Gastrocnemius medialis (tissue), 4 donors: ENCODE measurements at places on chromosomes 16 and 17.

- no peak overlapping the region for H3K4me3 ChIP-seq
- H3K36me3 ChIP-seq: no peaks in the 10 kb centered on the region
- H3K27me3 ChIP-seq: no peaks in the 10 kb centered on the region
Observed at GRCh38 chr16:60642956-60643355, 1393.3 kb downstream of the CDH8 start.

DNA sequence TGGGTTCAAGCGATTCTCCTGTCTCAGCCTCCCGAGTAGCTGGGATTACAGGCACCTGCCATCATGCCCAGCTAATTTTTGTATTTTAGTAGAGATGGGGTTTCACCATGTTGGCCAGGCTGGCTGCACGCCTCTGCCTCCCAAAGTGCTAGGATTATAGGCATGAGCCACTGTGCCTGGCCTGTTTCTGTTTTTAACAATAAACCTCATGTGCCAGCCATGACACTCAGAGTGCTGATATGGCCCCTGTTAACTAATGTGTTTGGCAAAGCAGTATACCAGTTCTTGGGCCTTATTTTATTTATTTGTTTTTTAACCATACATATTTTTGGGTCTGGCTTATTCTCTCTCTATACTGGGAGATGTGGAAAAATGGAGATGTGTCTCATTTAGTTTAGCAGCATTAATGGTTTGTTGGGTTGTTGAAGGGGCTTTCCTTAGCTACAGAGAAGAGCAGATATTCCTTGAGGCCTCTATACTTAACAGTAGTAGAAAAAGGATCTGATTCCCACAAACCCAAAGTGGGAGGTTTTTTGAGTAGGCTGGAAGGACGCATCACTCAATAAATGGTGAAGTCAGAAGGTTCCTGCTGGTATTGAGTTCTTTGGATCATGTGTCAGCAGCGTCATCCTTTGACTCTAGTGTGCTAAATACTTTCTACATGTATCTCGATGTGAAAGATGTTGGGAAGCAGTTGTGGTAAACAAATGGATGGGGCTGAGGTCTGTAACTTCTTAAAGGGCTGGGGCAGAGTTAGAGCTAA, 16.2 kb upstream of the CDK5R1 start:
- DNase-seq: no peak
- H3K4me1 ChIP-seq: peaks cover 15% of the 10 kb centered on the region
- no peak overlapping the region for H3K4me3 ChIP-seq
- peak overlapping the region; percentile 4 for H3K27ac ChIP-seq

DNA sequence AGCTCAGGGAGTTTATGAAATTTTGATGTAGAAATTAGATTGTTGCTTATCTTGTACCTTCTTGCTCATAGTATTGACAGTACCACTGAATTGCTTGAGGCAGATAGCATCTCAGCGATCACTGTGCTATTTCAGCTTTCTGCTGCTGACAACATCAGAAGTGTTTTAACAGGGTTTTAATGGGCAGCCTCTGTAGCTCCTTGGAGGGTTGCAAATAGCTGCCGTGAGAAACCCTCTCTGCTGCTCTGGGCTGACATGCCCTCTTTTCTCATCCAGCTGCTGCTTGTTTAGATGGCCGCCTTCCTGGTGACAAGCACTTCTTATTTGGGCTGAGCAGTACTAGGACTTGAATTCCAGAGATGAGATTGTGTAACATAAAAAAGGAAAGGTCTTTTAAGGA, 180.2 kb upstream of the TBX2 start:
- no peak overlapping the region for H3K4me3 ChIP-seq
- DNase-seq: no peak
- no peaks in the 10 kb centered on the region for H3K36me3 ChIP-seq
- peak overlapping the region; percentile 58 for H3K27ac ChIP-seq

DNA sequence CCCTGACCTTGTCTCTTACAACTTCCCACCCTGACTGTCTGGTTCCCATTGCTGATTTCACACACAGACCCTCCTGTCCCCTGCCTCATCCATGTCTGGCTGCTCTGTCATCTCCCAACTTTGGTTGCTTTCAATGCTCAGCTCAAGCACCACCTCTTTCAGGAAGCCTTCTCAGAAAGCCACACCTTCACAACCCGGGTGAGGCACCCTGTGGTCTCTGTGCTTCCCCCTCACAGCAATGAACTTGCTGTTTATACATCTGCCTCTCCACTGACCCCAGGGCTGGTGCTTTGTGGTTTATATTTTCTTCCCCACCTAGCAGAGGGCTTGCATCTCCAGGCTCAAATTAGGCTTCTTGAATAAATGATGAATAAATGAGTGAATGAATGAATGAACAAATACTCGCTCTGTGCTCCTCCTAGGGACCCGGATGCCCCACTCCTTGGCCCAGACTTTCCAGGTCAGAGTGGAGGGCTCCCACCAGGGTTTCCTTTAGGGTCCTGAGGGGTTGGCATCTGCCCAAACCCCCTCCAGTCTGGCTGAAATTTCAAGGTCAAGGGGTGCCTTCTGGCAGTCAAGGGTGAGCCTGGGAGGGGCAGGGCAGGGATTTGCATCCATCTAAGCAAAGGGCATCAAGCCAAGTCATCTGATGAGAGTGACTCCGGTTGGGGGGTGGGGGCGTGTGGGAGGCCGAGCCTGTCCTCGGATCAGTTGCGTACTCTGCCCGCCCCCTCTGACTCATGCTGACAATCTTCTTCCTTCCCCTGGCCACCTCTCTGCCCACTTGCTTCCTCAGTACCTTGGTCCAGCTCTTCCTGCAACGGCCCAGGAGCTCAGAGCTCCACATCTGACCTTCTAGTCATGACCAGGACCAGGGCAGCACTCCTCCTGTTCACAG, at the start of gene ITGAX:
Gene ITGAX (plus strand): TSS at position 783 of the 898 bp plus-strand sequence. CDS start 79 bp downstream, at position 862.
- no peaks in the 10 kb centered on the region for H3K36me3 ChIP-seq
- H3K4me3 ChIP-seq: no peak within 1 kb of the TSS
- H3K27me3 ChIP-seq: no peaks in the 10 kb centered on the region
- H3K27ac ChIP-seq: no peak within 1 kb of the TSS

- no peak for DNase-seq
- H3K4me3 ChIP-seq: no peak overlapping the region
- H3K4me1 ChIP-seq: peaks cover 13% of the 10 kb centered on the region
- peaks cover 12% of the 10 kb centered on the region for H3K27me3 ChIP-seq
Observed at GRCh38 chr17:6452471-6453266, 8.4 kb downstream of the PIMREG start.

- no peak overlapping the region for H3K4me3 ChIP-seq
- H3K27me3 ChIP-seq: no peaks in the 10 kb centered on the region
- H3K36me3 ChIP-seq: no peaks in the 10 kb centered on the region
- peaks cover 8% of the 10 kb centered on the region for H3K4me1 ChIP-seq
- H3K27ac ChIP-seq: no peak overlapping the region
- no peak for DNase-seq
Observed at GRCh38 chr16:17275076-17276009, 195.4 kb downstream of the XYLT1 start.

DNA sequence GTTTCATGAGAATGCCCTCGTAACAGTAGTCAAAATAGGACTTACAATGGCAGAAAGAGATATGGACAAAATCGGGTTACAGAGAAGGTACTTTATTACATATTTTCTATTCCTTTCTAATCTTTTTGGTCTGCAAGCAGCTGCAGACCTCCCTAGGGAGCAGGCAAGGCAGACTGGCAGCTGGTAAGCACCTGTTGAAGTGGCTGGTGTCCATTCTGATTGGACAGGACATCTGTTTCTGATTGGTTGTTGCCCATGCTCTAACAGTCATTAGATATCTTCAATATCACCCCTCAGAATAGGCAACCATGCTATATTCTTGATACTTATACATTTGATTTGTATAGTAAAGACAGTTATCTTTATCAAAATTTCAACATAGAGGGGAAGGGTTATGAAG, 606.3 kb downstream of the KCNJ2 start:
- no peak overlapping the region for H3K4me3 ChIP-seq
- no peaks in the 10 kb centered on the region for H3K27me3 ChIP-seq
- no peaks in the 10 kb centered on the region for H3K4me1 ChIP-seq
- H3K27ac ChIP-seq: no peak overlapping the region

DNA sequence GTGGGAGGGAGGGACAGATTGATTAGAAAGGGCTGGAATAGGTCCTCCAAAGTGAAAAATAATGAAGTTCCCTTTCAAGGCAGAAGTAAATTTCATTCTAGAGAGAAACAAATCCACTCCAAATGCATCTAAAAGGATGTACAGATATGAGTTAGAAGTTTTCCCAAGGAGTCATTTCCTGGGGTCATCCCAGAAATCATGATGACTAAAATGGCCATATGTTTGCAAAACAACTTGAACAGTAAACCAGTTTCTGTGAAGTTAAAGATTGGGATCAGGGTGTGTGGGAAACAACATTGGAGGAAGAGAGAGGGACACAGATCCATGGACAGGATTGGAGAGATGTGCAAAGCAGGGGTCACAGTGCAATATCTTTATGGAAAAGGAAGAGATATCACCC, 32.5 kb upstream of the ARHGAP44 start:
- H3K27me3 ChIP-seq: no peaks in the 10 kb centered on the region
- H3K4me1 ChIP-seq: no peaks in the 10 kb centered on the region
- DNase-seq: no peak
- no peak overlapping the region for H3K4me3 ChIP-seq
- H3K36me3 ChIP-seq: no peaks in the 10 kb centered on the region

- H3K4me3 ChIP-seq: no peak overlapping the region
- no peak for DNase-seq
- no peaks in the 10 kb centered on the region for H3K36me3 ChIP-seq
Observed at GRCh38 chr16:87698241-87698640, 67.5 kb downstream of the KLHDC4 start.

DNA sequence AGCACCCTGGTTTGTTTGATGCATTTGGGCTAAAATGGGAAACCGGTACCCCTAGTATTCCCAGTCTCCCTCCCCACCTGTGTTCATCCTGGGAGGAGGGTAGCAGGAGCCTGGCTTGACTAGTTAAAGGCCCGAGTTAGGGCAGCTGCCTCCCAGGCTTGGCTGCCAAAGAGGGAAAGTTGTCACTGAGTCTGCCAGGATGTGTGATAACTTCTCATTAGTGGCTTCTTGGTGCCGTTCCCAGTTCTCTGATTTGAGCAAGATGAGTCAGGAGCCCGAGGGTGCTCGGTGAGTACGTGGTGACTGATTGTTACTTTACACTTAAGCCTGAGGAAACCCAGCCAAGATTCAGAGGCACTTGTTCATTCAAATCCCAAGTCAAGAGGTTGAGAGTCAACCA, 2.5 kb downstream of the KRT32 start:
- peak; percentile 72 for DNase-seq
- no peak overlapping the region for H3K27ac ChIP-seq
- H3K36me3 ChIP-seq: no peaks in the 10 kb centered on the region

DNA sequence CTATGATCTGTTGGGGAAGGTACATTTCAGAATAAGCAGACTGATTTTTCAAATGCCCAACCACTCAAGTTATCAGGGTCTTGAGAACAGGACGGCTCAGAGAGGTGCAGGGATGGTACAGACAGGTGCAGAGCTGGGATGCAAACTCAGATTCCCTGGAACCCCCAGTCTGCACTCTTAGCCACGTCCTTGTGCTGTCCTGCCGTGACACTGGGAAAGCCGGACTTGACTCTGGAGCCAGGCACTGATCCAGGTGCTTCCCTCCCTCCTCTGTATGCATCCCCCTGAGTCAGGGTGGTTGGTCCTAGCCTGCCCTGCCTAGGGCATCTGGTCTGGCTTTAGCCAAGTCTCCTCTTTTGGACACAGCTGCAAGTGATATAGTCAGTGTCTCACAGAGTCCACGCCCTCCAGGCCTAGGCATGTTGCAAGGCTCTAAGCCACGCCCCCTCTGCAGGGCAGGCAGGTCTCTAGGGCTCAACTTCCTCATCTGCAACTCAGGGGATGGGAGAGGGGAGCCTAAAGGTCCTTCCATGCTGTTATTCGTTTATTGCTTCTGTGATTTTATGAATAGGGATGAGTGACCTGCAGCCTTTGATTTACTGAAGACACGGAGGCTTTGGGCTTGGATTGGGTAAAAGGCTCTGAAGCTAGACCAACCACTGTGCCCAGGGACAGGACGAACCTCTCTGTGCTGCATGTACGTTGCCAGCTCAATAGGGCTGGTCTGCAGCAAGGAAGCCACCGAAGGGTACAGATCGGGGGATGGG, 97.3 kb downstream of the SDK2 start:
- no peaks in the 10 kb centered on the region for H3K36me3 ChIP-seq
- H3K4me3 ChIP-seq: no peak overlapping the region
- no peaks in the 10 kb centered on the region for H3K4me1 ChIP-seq
- no peak overlapping the region for H3K27ac ChIP-seq
- H3K27me3 ChIP-seq: no peaks in the 10 kb centered on the region

DNA sequence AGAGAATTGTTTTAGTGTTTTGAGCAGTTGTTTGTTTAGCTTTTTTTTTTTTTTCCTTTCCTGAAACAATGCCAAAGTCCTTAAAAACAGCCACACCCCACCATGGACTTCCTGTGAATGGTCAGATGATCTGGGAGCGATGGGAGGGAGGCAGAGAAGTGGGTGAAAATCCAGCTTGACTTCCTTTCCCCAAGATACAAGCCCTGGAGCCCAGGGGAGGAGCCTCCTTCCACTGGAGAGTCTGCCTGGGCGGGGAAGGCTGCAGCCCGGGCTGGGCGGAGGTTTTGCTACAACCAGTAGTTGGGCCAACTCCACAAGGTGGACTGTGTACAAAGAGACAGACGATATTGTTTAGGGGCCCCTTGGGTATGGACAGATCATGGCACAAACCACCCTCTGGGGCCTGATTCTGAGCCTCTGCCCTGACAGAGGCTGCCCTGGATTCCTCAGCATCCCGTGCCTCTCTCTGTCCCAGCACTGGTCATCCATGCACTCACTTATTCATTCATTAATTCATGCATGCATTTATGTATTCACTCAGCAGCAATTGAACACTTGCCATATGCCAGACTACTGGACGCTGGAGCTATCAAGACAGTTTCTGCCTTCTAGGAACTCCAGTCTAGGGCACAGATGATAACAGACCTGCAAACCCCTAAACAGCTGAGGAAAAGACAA, 29.8 kb downstream of the WSB1 start:
- H3K36me3 ChIP-seq: no peaks in the 10 kb centered on the region
- no peak overlapping the region for H3K4me3 ChIP-seq
- H3K27me3 ChIP-seq: no peaks in the 10 kb centered on the region
- DNase-seq: peak; percentile 28
- H3K27ac ChIP-seq: peak overlapping the region; percentile 35

DNA sequence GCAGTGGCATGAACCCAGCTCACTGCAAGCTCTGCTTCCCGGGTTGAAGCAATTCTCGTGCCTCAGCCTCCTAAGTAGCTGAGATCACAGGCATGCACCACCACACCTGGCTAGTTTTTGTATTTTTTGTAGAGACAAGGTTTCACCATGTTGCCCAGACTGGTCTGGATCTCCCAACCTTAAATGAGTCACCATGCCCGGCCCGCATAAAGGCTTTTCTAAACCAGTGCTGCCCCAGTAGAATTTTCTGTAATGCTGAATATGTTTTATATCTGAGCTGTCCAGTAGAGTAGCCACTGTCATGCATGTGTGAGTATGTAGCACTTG, 36.9 kb upstream of the WSB1 start:
- no peaks in the 10 kb centered on the region for H3K27me3 ChIP-seq
- no peak overlapping the region for H3K4me3 ChIP-seq
- no peak for DNase-seq
